AG08396 (cell line): ENCODE measurements at places on chromosomes 1 and 21.

DNA sequence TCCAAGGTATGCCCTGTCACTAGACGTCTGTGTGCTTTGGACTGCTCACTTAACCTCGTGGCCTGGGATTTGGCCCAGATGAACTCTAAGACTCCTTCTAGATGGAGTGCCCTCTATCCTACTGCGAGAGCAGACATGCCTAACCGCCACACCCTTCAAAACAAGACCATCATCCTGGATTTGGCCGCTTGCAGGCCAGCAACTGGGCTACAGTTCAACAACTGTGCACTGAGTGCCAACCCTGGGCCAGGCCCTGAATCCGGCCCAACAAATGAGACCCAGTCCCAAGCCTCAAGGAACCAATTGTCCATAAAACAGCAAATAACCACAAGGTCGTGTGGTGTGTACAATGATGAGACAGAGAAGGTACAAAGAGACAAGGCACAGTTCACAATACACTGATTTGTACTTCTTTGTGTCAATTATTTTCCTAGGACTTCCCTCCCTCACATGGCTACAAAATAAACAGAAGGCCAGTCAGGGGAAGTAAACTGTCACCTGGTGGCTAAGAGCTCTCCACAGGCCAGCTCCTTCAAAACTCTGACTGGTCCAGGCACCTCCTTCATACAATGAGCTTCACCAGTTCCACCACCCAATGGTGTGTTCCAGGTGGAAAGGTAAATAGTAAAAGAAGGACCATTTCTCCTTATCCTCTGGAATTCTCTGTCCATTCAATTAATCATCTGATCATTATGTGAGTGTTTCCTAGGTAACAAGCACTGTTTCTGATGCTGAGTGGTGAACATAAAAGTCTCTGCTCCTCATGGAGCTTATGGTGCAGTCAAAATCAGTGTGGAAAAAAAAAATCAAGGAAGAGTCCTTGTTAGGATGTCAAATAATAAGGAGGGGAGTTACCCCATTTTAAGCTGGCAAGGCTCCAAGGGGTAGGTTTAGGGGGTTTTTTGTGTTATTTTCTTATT, 60.4 kb downstream of the CAPZB start:
- no peak for DNase-seq

- DNase-seq, result no peak
Observed at GRCh38 chr1:44688760-44689446, 14.4 kb downstream of the ARMH1 start.

DNA sequence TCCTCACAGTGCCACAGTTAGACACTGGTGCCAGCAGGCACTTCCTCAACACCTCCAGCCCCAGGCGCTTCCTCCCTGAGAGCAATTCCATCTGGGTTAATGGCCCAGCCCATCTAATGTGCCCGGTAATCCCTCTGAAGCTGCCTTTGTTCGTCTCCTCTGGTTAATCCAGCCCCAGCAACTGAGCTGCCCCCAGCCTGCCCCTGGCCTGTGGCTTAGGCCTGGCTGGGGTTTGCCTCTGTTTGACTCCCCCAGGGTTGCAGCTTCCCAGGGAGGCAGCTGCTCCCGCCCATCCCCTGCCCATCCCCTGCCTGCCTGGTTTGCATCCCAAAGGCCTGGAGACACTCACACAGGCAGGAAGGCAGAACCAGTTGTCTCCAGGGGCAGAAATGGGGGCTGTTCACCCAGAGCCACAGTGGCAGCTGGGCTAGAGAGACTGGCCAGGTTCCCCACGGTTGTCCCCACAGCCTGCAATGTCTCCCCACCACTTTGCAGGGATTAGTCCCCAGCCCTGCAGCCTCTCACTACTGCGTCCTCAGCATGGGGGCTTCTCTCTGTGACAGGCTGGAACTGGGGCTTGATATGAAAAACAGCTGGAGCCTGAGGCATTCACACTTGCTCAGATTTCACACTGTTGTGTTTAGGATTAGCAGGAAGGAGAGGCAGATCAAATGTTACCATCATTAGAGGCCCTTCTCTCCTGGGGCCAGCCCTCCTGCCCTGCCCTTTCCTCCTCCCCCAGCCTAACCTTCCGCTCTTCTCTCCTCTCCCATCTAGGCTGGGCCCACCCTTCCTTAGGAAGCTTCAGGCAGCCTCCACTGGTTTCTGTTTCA, 120.2 kb downstream of the TLR5 start:
- DNase-seq, result no peak

DNA sequence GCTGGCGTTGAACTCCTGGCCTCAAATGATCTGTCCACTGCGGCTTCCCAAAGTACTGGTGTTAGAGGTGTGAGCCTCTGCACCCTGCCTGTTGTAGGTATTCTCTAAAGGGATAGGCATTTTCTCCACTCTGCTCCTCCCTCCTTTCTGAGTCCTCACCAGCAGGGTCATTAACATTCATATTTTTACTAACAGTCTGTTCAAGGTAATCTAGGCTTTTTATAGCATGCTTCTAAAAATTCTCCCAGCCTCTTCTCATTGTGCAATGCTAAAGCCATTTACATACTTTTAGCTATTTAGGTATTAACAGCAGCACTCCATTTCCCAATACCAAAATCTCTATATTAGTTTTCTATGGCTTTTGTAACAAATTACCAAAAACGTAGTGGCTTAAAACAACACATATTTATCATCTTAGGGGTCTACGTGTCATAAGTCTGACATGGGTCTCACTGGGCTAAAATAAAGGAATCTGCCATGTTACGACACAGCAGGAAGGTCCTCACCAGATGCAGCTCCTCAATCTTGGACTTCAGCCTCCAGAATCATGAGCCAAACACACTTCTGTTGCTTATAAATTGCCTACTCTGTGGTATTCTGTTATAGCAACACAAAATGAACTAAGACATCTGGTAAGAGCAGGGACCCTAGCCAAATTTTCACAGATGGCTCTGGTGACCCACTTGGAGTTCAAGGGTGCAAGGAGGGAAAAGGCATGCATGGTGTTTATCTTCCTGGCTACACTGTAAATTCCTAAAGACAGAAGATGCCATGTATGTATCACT, 2.9 kb upstream of the SLC2A7 start:
- no peak for DNase-seq

GRCh38 chr1:230068952-230069684, 2.1 kb downstream of the GALNT2 start:
- peak; percentile 29 for DNase-seq
